NCI-H69 (cell line): ENCODE measurements at places on chromosomes 3 and 15.

DNA sequence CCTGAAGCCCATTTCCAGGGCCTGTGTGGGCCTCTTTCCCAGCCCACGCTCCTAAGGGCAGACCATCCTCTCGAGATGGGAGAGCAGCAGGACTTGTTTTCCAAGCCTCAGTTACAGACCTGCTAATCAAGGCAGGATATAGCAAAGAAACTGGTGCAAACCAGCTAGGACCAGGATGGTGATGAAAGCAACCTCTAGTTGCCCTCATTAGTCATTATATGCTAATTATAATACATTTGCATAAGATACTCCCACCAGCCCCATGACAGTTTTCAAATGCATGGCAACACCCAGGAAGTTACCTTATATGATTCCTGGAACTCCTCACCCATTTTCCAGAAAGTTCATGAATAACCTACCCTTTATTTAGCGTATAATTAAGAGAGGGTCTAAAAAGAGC lies 34.4 kb upstream of the TRH start:
- DNase-seq, result no peak

GRCh38 chr3:196517162-196517800 lies 2.1 kb upstream of the SMCO1 start:
- DNase-seq, result no peak

GRCh38 chr3:82179291-82179690 lies 417.8 kb upstream of the GBE1 start:
- no peak for DNase-seq

DNA sequence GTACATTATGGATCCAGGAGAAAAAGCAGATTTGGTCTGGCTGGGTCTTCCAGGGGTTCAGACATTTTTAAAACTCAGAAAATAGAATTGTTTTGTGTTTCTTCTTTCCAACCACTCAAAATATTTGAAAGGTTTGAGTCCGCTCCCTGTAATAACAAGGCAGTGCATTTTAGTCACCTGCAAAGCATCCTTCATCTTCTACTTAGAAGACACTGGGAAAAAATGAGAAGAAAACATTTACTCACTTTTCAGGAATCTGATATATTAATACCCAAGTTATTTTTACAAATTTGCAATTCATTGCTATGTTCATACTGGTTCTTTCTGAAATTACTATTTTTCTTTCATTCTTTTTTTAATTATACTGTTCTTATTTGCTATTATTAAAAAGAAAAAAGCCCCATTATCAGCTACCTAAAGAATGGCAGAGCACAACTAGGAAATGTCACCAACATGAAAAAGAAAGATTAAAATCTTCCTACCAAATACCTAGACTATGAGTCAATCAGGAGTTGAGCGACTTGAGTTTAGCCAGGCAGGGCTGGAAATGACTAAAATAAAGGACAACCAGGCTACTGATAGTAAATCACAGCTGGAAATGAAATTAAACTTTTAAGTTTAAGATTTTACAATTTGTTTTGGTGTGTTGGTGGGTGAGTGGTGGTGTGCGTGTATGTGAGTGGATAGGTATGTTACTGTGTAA lies 280.3 kb upstream of the THBS1 start:
- no peak for DNase-seq

DNA sequence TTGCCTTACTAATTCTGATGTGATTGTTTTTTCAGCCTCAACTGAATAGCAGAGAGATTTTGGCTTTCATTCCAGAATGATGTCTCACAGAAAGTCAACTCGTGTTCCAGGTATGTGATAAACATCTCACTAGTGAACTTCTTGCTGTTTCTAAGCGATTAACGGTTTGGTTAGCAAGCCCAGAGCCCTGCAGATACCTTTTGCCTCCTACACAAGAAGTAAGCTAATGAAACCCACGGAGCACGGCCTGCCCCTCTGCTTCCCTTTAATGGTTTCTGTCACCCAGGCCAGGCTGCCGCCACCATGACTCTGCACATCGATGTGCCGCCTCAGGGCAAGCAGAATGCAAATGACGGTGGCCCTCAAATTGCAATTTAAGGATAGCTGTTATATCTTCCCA lies 155.9 kb upstream of the ICE2 start:
- DNase-seq, result no peak
